ENCODE measurements at places on chromosomes 2 and 18.

- no peak for DNase-seq
These were observed 27.8 kb upstream of the KCNF1 start for GRCh38 chr2:10883801-10884478.

DNA sequence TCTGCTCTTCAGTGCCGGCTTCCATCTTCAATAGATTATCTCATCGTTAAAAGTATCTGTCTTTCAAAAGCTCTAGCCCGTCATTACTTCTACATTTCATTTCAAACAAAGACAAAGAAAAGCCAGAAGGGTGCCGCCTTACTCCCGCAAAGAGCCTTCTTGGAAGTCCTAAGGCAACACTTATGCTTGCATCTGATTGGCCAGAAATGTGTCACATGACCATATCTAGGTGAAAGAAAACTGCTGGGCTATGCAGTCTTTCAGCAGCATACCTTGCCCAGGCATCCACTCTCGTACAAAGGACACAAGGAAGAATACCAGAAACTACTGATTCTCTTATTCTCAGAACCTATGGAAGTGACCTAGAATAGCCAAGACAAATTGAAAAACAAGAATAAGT, 217.1 kb upstream of the SLC35G4 start:
- DNase-seq, result no peak

- no peak for DNase-seq
These were observed 35.0 kb upstream of the LRP1B start for GRCh38 chr2:142165790-142166189.

- DNase-seq, result no peak
These were observed 64.9 kb upstream of the OTOS start for GRCh38 chr2:240205348-240205747.

- DNase-seq, result no peak
These were observed 515.7 kb downstream of the DCDC2C start for GRCh38 chr2:4219101-4219500.

DNA sequence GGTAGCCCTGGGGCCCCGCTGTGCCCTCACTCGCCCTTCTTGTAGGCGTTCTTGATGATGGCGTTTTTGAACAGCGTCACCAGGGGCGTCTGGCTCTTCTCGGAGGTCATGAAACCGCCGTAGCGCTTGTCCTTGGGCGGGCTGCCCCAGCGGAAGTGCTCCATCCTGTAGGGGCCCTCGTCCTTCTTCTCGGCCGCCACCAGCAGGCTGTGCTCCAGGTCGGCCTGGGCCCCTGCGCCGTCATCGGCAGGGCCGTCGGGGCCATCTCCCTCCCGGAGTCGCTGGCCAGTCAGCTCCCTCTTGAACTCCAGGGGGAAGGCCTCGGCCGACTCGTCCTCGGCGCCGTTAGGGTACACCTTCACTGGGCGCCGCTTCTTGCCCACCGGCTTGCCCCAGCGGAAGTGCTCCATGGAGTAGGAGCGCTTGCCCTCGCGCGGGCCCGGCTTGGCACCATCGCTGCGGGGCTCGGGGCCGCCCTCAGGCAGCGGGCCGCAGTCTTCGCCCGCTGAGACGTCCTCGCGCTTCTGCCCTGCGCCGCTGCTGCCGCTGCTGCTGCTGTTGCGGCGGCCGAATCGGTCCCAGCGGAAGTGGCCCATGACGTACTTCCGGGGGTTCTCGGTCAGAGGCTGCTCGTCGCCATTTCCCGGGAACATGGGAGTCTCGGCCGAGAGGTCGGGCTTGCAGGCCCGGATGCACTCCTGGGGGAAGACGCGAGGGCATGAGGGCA, 7.2 kb downstream of the POMC start:
- no peak for DNase-seq

GRCh38 chr2:51903728-51904127, 871.8 kb upstream of the NRXN1 start:
- DNase-seq, result no peak

- no peak for DNase-seq
These were observed 24.2 kb upstream of the CAB39 start for GRCh38 chr2:230688490-230688889.

DNA sequence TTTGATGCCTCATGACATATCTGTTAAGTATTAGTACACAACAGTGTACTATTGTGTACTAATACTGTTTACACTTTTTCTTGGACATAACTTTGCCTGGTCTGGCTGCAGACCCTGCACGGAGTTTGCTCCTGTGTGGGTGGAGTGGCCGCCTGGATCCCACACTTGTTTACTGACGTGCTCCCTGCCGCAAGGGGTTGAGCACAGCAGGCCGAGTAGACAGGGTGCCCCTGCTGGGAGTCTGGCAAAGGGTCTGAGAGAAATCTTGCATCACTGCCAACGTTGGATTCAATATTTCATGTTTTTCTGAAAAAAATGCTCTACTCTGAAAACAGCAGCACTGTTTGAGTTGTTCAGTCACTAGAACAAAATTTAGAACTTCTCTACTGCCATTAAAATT, 59.0 kb downstream of the PDK1 start:
- no peak for DNase-seq

GRCh38 chr18:55149994-55150393, 190.7 kb upstream of the CCDC68 start:
- no peak for DNase-seq

GRCh38 chr2:31580321-31581117, at the start of gene SRD5A2:
Gene SRD5A2, minus strand, starts transcription at chr2:31580938. Its CDS starts 38 bp downstream, at chr2:31580900.
- DNase-seq, result no peak

DNA sequence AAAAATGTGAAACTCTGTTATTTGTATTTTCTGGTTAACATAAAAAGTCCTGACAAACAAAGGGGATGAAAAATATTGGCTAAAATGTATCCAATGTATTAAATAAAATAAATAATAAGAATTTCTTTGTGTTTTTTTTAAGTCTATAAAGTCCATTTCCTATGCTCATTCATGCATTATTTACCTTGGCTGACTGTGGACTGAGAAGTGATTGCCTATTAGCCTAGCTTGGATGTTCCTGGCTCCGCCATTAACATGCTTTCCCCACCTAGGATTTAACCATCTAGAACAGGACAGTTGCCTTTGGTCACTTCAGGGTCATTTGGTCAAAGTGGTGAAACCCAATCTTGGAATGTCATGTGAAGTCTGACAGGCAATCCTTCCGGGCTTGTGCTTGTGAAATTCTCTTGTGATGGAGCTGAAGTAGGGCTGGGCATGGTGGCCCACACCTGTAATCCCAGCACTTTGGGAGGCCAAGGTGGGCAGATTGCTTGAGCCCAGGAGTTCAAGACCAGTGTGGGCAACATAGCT, 60.4 kb upstream of the TANC1 start:
- no peak for DNase-seq

GRCh38 chr18:44885507-44885906, 204.8 kb downstream of the SETBP1 start:
- DNase-seq, result no peak

DNA sequence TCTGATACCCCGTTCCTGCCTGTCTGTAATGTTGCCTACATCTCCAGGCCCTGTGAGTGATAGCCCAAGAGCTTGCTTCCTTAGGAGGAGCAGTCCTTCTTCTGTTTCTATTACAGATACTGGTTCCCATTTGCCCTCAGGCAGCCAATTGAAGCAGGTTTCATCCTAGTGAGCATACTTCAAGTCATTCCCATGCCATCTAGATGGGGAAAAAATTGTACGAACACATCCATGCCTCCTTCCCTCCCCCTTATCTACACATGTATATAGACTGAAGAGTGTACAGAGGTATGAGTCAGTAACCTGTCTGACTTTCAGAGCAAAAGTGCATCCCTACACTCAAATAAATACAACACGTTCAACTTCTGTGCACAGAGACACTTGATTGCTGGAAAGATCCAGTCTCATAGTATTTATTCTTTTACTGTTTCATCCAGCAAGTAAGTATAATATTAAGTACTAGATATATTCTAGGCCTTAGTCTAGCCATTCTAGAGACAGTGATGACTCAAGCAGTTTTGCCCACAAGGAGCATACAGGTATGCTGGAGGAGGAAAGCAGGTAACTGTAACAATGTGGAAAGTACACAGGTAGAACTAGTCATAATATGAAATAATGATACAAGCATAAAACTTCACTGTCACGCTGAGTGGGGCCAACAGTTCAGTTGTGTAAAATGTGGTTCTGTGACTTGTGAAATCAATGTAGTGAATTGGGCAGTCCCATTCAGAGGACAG, 153.4 kb downstream of the MGAT5 start:
- no peak for DNase-seq

DNA sequence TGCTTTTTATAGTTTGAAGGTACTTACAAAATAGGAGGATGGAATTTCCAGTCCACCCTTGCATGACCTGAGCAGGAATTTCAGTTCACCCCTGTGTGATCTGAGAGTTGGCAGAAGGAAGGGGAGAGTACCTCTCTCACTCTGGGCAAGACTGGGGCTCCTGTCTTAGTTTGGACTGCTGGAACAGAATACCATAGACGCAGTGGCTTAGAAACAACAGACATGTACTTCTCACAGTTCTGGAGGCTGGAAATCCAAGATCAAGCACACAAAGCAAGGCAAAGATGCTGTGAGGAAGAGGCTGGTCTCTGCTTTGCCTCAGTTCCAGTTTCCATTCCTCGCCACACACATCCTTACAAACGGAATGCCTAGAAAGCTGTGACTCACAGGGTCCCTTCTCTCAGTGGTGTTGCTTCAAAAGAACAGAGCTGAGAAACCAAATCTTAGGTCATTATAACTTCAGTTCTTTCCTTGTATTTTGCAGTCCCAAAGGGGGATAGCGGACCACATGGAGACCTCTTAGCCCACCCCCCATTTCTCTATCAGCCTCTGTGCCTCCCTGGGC, 108.8 kb upstream of the HAAO start:
- DNase-seq, result no peak

DNA sequence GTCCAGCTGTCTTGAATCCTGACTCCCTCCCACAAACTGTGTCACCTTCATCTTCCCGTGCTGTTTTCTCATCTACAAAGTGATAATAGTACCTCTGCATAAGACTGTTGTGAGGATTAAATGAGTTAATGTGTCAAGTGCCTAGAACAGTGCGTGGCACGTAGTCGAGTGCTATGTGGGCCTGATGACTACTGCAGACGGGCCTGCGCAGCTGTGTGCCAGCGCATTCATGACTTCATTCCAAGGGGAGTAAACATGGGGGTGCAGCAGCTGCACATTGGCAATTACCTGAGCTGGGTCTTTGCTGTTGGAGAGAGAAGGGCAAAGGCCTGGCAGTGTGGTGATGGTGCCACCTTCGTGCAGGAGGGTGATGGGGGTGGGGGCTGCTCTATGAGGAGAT, 5.0 kb downstream of the TEX44 start:
- DNase-seq, result no peak

DNA sequence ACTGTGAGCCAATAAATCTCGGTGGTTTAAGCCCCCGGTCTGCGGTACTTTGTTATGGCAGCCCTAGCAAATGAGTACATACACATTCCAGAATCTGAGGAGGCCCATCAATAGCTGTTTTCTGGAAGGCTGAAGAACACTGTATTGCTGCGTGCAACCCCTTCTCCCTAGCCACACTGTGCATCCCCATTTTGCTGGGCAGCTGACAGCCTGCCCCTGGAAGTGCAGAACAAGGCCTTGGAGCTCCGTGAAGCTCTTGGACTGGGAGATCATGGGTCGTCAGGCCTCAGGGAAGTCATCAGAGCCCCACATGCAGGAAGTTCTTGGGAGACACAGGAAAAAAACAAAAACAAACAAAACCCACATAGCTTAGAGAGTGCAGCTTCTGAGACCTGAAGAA, 90.6 kb upstream of the ST6GAL2 start:
- DNase-seq, result no peak

DNA sequence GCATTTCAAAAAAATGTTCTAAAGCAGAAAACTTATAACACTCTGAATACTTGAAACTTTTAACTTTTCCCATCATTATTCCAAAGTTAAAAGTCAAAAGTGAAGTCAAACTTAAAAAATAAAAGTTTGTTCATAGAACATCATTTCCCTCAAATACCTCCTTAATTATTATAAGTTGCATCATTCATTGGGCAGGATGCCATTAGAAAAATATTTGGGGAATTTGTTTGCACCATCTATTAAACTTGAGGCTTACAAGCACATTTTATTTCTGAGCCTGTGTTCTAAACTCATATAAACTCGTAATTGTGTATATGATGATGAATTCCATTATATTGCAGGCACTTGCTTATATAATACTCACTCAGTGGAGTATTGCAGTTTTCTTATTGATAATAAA, 588.0 kb upstream of the NRXN1 start:
- DNase-seq, result no peak

DNA sequence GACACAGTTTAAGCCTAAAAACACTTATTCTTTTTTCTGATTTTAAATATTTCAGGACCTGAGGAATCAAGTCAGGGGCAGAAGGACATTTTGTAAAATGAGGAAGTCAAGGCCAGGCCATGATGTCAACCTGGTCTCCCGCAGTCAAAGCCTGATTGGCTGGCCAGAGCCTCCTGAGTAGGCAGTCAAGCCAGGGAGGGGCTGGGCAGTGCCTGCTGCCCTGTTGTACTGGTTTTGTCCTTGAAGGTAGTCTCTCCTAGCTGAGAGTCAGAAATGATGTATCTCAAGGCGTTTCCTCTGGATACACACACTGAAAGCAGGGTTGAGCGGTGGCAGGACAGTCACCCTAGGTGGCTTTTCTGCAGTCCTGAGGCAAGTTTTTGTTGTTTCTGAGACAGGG, 19.8 kb downstream of the CCT7 start:
- no peak for DNase-seq

DNA sequence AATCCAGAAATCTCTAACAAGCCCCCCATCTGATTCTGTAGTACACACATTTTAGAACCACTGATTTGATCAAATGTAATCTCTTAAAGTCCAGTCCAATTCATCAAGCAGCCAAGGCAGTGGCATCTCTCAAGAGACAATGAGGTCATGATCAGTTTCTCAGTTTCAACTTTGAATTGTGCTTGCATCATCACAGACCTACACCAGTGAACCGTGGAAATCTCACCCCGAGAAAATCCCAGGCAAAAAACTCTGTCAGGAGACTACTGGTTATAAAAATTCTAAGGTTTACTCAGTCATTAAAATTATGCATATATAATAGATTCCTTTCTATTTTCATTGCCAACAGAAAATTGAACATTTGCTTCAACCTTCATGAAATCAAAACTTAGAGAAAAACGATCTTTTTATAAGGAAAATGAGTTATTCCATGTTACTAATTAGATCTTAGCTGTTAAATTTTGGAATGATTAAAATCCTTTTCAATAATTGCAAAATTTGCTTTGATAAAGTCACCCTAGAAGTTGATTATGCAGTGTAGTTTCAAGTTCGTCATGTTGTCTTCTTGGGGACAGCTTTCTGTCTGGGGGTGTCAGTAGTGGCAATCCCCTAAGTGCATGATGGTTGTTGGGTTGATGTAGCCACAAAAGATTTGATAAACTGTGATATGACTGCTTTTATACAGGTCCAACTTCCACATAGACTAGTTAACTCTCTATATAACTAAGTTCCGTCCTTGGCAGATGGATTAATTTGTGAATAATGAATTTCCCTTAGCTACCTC, 235.0 kb downstream of the CAMKMT start:
- no peak for DNase-seq

GRCh38 chr2:46512185-46512584, 32.8 kb downstream of the TMEM247 start:
- no peak for DNase-seq

GRCh38 chr18:11886577-11887110, 21.5 kb downstream of the MPPE1 start:
- no peak for DNase-seq

- DNase-seq, result no peak
These were observed 6.2 kb upstream of the IL1RL2 start for GRCh38 chr2:102180687-102180999.

GRCh38 chr18:34261865-34262780, 37.4 kb upstream of the NOL4 start:
- DNase-seq, result no peak

GRCh38 chr2:85111819-85112281, 21.3 kb upstream of the TCF7L1 start:
- no peak for DNase-seq

GRCh38 chr2:234116010-234116409, 65.5 kb downstream of the SPP2 start:
- no peak for DNase-seq

- no peak for DNase-seq
These were observed 167.1 kb downstream of the SLC8A1 start for GRCh38 chr2:40284797-40285196.
